ENCODE measurements at places on chromosomes 5 and 9.

GRCh38 chr5:56622141-56622540, 193.2 kb upstream of the MAP3K1 start:
- no peak for DNase-seq

DNA sequence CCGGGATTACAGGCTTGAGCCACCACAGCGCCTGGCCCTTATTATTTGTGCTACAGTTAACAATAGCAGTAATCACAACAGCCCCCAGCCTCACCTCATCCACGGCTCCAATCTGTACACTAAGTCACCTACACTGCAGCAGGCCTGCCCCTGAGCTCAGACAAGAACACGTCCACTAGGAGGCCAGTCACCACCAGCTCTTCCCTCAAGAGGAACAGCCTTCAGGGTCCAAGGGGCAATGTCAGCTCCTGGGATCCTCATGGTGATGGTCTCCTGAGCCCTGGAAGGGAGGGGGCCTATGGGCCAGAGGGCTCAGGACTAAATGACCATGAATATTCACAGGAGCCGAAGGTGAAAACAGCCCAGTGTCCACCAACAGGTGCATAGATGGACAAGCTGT, 67.7 kb downstream of the VAV2 start:
- DNase-seq, result no peak

- DNase-seq, result no peak
These were observed 11.6 kb upstream of the MTX3 start for GRCh38 chr5:80002677-80003076.

GRCh38 chr5:16926417-16926816, 9.7 kb downstream of the MYO10 start:
- no peak for DNase-seq

GRCh38 chr5:120600639-120601038, 136.5 kb downstream of the PRR16 start:
- DNase-seq, result no peak

DNA sequence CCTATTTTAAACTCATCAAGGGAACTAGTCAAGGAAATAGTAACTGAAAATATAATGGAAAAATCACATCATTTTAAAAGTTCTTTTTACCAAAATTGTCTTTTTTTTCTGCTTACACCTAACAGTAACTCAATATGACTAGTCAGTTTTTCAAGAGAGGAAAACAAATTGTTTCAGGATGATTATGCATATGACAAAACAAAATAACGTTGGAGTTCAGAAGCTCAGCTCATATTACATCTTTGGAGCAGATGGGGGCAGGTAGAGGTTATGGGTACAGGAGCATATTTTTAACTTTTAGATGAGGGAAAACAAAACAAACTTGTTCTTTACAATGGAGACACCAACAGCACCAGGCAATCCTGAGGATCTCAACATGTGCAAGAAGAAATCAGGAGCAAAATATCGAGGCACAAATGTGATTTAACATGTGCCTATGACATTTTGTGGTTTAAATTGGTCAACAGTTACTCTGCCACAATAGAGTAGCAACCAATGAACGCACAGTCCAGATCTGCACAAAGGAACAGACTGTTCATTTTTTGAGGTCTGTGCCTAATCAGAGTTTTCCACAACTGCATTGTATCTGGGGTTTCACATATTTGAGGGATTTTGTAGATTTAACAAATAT, 659.0 kb downstream of the ANXA1 start:
- no peak for DNase-seq

DNA sequence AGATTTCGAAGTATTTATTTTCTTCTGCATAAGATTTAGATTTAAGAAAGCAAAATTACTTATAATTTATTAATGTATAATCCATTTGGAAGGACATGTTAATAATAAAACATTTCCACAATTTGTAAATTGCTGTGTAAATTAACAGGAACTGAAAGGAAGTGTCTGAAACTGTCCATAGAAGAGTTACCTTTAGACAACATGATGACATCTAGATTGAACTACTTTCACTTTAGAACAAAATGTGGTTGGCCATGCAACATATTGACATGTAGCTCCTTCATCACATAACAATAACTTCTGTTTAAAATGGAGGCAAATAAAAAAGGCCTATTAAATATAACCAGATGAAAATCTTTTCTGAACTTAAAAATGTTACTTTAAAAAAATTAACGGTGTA, 1849.5 kb upstream of the ACO1 start:
- DNase-seq, result no peak

DNA sequence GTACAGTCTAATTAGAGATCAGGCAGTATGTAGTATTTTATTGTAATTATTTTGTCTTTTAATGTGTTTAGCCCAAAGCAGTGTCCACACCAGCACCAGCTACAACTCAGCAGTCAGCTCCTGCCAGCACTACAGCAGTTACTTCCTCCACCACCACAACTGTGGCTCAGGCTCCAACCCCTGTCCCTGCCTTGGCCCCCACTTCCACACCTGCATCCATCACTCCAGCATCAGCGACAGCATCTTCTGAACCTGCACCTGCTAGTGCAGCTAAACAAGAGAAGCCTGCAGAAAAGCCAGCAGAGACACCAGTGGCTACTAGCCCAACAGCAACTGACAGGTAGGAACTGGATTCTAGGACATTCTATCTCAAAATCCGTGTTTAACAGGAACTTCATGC, 23.2 kb downstream of the RAD23B start:
- DNase-seq, result no peak

DNA sequence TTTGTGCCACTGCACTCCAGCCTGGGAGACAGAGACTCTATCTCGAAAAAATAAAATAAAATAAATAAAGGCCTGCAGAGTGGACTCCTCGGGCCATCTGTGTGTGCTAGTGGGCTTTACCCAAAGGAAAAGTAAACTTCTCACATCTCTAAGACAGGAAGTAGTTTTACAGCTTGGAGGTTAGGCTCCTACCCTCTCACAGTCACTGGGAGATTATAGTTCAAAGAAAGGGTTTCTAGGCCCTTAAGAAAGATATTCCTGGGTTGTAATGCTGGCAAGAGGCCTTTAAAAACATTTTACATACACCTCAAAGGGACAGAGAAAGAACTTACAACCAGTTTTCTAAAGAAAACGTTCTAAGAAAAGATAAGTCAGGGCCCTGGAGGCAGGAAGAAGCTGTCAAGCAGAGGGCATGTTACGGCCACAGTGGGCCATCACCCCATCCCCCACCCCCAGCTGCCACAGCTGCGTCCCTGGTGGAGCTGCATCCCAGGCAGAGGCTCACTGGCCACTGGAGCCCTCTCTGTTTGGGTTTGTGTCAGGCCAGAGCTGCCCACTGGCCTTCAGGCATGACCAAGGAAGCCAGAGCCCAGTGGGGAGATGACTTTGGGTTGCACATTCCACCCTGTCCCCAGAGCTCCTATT, 78.1 kb upstream of the CDK20 start:
- no peak for DNase-seq

GRCh38 chr9:78369639-78370219, 72.8 kb downstream of the PSAT1 start:
- peak; percentile 48 for DNase-seq

- DNase-seq, result no peak
These were observed 146.7 kb downstream of the CARTPT start for GRCh38 chr5:71865665-71866320.

DNA sequence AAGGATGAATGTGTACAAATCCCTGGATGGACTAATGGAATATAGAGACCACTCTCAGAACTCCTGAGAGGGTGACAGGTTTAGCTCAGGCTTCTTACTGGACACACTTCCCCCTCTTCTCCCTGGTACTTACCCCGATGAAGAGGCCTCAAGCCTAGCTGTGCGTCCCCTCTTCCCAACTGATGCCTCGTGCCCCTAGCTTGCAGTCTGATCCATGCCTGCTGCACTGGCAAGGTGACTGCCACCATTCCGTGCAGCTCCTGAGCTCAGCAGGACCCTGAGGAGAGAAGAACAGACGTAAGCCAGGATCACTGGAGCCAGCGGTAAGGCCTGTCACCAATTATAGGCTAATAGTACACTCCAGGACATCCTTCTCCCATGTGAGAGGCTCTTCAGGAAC, 5.5 kb upstream of the STOML2 start:
- DNase-seq, result no peak

GRCh38 chr5:67900514-67900913, 315.0 kb upstream of the PIK3R1 start:
- no peak for DNase-seq

- DNase-seq, result no peak
These were observed 155.1 kb downstream of the ARSB start for GRCh38 chr5:78829811-78830527.

- no peak for DNase-seq
These were observed 5.5 kb downstream of the NSMF start for GRCh38 chr9:137453643-137454081.

DNA sequence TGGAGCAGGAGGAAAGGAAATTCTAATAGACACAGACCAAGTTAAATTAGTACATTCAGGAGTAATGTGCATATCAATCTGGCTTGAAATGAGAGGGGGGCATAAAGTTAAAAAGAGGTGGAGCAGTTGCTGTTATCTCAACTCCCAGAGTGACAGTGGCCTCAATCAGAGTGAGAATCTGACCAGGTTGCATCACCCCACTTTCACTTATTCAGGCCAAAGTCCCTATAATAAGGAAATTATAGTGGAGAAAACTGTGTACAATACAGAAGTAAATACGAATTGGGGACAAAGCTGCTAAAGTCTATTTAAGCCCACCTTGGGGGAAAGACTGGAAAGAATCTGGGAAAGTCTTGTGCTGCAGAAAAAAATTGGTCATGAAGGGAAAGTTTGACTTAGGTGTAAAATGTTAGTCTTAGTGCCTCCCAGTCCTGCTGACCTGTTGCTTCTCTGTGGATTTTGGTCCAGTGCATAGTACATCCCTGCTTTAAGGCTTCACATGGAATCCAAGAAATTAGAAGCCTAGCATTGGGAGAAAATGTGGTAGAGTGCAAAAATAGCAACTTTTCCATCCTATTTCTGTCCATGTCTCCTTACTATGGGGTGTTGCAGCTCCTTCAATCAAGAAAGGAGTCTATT, 27.9 kb downstream of the MROH2B start:
- no peak for DNase-seq

DNA sequence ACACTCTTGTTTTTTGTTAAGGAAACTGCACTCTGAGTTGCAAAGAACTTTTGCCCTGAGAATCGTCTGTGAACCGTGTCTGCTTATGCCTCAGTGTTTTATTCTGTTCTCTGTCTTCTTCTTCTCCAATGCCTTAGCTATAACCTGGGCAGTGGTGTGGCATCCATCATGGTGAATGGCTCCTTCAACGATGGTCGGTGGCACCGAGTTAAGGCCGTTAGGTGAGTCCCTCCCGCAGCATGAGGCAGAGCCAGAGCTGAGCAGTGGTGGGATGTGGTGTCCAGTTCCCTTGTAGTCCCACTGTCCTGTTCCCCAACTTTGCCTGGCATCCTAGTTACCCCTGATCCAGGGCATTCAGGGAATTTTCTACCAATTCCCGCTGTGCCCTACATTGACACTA, 98.3 kb downstream of the LIFR start:
- no peak for DNase-seq

DNA sequence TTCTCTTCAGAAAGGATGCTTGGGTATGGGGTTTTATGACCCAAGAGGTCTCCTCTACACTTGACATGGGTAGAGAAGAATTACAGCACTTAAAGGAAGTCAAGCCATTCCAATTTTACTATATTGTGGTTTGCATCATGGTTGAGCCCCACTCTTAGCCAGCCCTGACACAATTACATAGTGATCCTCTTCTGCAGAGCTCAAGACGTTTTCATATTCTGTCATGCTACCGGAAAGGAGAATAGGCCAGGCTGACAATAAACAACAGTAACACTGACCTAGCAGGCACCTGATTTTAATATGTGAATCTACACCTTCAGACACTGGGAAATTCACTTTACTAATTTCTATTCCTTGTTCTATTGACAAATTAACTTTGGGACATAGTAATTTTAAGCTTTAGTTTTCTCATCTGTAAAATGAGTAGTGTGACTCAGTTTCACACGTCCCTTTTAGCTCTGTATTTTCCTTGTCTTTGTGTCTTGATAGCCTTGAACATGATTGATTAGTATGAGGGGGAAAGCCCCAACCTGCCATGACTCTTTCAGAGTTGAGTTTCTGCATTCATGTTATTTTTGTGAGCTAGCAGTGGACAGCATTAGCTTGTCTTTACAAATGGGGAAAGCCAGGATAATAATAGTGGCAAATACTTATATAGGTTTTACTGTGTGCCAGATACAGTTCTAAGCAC, 83.8 kb downstream of the SV2C start:
- no peak for DNase-seq

DNA sequence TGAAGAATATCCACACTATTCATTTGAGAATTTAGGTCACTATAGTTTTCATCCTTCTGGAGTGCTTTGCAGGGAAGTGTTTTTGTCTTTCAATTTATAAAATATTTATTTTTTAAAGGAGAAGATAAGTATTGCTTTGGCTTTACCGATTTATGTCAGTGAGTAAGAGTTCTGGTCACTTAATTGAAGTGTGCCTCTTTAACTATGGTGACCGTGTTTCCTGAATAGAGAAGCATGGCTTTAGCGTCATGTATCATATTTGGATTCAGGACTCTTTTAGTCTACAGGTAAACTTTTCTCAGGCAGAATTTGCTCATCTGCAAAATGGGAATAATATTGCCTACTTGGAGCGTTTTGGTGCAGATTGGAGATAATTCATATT, 902 bp downstream of the BDP1 start:
- no peak for DNase-seq

Data from NCI-H524 (cell line).